Umbilical cord (tissue), 2 donors: ENCODE measurements at places on chromosomes 6 and 20. TPM values are rescaled to one million over a fixed set of nuclear protein-coding genes. Genes with fewer than 3 reads are reported as not detected.

GRM4 gene
- 0.96 TPM for total RNA-seq

OR2W1 gene
- 1.2 TPM for total RNA-seq

IRAK1BP1 gene
- 20.9 TPM for total RNA-seq

GHRH gene
- not detected for total RNA-seq

SPATA25 gene
- total RNA-seq: 3.6 TPM

RAD21L1 gene
- total RNA-seq: 19.5 TPM
